ENCODE measurements at places on chromosomes 4 and X.

- no peak for DNase-seq
These were observed 1.9 kb downstream of the NEIL3 start for GRCh38 chr4:177311589-177311988.

- DNase-seq = no peak
These were observed 312.9 kb downstream of the NAF1 start for GRCh38 chr4:162853788-162854187.

GRCh38 chrX:138378876-138379275 is 332.6 kb downstream of the FGF13 start:
- no peak for DNase-seq

DNA sequence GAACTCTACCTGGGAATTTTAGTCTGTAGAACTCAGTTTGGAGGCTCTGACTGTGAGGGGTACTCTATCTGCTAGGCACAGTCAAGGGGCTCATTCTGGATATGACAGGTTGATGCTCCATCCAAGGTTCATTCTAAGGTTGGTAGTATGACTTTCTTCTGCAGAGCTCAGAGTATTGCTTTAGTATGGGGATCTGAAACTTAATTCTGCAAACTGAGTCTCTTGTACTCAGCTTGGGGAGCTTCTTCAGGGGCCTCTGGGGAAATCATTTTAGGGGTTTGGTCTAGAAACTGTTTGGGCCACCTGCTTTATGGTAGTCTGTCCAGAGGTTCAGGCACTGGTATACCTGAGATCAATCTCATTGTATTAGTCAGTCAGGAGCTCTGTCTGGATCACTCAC is 9.7 kb upstream of the TSR2 start:
- no peak for DNase-seq

- peak; percentile 17 for DNase-seq
These were observed 94.9 kb upstream of the NKX1-1 start for GRCh38 chr4:1500966-1501753.

DNA sequence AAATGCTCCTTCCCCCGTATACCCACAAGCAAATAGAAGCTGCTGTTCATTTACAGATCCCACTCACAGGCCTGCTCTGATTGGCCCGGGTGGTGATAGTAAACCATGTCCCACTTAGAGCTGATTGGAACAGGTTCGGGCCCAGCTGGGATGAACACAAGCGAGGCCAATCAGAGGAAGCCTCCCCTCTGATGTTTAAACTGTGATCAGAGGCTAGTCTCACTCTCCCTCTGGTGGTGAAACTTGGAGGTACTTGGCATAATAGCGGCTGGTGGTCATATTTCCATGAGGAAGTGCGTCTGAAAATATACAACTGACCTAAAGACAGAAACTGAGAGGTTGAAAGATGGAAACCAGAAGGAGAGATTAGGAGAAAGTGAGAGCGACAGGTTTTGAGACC is 51.5 kb upstream of the TRPC3 start:
- no peak for DNase-seq

DNA sequence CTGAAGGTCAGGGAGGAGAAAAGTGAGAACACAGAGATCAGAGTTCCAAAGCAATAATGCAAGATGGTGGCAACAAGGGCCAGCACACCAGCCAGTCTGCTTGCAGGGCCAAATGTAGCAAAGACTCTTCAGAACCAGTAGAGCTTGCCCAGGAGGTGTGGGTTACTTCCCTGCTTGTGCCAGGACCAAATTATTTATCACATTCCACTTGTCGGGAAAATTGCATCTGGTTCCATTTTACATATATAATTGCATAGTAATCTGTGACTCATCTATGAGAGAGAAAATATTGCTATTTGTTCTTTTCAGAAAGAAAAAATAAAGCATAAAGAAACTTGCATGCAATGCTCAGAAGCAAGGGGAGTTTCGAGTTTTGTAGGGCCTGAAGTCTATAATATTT is 41.4 kb downstream of the MAML3 start:
- no peak for DNase-seq

GRCh38 chrX:30593440-30594200 is 16.1 kb upstream of the TASL start:
- DNase-seq = no peak

DNA sequence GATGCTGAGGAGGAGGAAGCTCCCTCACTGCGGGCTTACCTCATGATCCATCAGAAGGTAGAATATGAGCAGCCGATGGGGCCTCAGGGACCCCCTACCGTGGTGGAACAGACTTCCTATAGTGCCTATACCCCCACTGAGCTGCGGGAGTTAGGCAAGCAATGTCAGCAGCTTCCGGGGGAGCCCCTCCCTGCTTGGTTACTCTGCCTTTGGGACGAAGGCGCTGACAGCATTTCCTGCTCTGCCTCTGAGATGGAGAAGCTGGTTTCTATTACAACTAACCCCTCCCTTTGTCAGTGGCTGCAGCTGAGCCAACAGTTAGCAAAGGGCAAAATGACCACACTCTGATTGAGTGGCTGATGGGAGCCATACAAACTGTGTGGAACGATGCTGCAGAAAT is 430.7 kb downstream of the IDS start:
- DNase-seq = peak; percentile 61

GRCh38 chr4:159384632-159385031 is 281.8 kb downstream of the RAPGEF2 start:
- no peak for DNase-seq

GRCh38 chr4:23038626-23039491 is 346.1 kb downstream of the GBA3 start:
- no peak for DNase-seq

DNA sequence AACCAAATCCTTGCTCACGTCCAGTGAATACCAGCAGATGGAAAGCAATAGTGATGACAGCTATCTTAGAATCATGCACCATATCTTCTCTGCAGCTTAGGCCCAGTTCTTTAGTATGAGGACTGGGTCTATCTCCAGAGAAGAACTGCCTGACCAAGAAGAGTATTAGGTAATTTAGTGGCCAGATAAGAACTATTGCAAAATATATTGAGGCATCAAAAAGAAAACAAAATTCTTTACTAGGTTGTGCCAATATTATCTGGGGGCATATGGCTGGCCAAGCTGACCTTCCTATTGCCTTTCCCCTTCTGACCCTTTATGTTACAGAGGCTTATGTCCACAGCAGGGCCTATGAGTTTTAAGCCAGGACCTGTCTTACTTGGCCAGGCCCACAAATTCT is 91.2 kb downstream of the RLIM start:
- DNase-seq = no peak

- peak; percentile 67 for DNase-seq
These were observed 19.3 kb upstream of the CSF2RA start for GRCh38 chrX:1249101-1249887.

DNA sequence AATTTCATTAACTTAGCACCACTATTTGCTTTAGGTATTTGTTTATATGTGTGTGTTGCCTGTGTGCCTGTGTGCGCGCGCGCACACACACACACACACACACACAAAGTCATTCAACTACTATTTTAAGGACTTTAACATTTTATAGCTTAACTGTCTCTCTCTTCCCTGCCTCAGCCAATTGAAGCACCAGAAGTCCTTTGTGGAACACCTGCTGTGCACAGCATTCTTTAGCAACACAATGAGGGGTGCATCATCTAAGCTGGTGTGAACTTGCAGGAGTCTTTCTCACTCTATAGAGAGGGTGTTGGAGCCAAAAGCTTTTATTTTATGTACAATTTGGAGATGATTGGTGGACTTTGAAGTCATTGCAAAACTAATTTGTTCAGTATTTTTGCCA is 31.3 kb downstream of the SLIT2 start:
- no peak for DNase-seq

DNA sequence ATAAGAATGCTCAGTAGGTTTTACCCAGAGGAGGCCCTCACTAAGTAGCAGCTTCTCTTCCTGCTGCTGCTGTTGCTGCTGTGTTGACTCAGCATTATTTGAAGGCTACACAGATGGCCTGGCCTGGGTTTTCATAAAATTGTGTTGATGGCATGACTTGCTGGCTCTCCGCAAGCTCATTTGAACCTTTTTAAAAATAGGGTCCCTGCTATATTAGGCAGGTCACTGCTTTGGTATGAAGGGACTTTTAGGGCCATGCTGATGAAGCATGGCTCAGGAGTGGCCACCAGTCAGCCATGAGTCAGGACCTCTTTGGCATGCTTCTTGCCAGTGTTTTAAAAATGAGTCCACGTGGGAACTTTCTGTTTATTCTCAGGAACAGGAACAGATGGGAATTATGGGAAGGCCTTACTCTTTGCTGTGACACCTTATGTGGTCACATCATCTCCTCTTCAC is 128.7 kb downstream of the MID1IP1 start:
- DNase-seq = no peak

GRCh38 chrX:40392599-40392998 is 188.2 kb upstream of the ATP6AP2 start:
- no peak for DNase-seq

DNA sequence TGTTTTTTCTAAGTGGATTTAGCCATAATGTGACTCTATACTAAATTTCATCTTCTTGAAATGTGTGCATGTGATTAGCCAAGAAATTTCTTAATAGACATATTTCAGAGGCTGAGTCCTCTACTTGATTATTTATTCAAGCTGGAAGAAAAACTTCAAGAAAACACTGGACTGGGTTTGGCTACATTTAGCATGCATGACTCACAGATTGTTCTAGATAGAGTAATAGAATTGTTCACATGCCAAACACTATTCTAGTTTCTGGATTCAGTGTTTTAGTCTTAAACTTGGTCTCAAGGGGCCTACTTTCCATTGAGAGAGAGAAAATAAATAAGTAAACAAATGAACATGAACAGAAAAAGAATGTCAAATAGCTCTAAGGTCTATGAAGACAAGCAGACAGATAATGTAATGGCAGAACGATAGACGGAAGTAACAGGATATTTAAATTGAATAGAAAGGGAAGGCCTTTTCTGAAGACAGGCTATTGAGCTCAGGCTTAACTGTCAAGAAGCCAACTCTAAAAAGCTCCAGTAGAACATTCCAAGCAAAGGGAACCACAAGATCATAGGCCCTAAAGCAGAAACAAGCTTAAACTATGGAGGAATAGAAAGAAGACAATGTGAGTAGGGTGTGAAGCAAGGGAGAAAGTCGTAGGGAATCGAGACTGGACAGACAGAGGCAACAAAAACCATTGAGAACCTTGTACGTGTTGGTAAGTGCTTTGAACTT is 104.6 kb downstream of the TMEM144 start:
- no peak for DNase-seq

DNA sequence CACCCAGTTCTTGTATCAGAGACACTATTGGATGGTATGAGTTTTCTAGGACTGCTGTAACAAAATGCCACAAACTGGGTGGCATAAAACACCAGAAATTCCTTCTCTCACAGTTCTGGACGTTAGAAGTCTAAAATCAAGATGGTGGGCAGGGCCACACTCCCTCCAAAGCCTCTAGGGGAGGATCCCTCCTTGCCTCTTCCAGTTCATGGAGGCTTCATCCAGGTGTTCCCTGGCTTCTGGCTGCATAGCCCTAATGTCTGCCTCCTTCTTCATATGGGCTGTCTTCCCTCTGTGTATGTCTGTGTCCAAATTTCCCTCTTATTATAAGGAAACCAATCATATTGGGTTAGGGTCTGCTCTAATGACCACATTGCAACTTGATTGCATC is 38.4 kb upstream of the RASL11B start:
- DNase-seq = no peak

DNA sequence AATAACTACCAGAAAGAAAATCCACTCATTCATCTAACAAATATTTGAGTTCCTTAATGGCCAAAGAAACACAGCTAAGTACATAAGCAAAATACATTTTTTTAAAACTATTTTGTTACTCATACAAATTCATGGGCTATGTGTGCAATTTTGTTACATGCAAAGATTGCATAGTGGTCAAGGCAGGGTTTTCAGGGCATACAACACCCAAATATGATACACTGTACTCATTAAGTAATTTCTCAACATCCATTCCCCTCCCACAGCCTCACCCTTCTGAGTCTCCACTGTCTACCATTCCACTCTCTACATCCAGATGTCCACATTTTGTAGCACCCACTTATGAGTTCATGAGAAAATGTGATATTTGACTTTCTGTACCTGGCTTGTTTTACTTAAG is 58.2 kb downstream of the BRWD3 start:
- no peak for DNase-seq
